ENCODE measurements at places on chromosomes 4 and X. TPM values are rescaled to one million over a fixed set of nuclear protein-coding genes. Genes with fewer than 3 reads are reported as not detected.

Gene SAP30
- 15.3 TPM for total RNA-seq

DNA sequence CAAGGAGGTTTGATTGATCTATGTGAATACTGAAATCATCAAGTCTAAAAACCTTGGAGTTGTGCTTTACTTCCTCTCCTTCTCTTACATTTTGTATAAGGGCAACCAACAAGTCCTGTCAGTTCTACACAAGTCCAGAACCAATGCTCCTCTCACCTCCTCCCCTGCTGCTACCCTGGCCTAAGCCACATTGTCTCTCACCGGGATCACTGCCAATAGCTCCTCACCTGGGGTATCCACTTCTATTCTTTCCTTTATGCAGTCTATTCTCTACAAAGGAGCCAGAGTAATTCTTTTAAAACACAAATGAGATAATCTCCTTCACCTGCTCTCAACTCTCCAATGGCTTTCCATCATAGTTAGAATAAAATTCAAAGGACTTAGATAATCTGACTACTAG lies 13.3 kb upstream of the ARHGEF6 start:
- H3K27ac ChIP-seq, result no peak overlapping the region
- DNase-seq, result no peak
- H3K36me3 ChIP-seq, result no peaks in the 10 kb centered on the region
- no peaks in the 10 kb centered on the region for H3K27me3 ChIP-seq

Gene MND1
- total RNA-seq, result not detected

Gene FRMD7
- not detected for total RNA-seq

- no peak overlapping the region for H3K27ac ChIP-seq
- no peaks in the 10 kb centered on the region for H3K27me3 ChIP-seq
- no peak overlapping the region for H3K4me3 ChIP-seq
These were observed 2.6 kb downstream of the GIMD1 start for GRCh38 chr4:106366026-106366425.

DNA sequence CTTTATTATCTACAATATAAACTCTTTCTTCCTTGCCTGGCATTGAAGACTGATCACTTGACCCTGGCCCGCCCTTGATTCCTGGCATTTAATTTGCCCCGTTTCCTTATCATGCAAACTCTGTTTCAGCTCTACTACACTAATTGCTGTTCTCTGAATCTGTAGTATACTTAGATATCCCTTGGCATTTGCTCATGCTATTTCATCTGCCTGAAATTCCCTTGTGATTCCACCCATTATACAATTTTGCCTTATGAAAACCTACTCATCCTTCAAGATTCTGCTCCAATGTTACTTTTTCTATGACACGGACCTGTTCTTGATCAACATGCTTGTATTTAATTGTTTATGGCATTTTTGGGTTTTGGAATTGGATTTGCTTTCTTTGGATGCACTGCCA lies 459.9 kb upstream of the AMOT start:
- no peak for DNase-seq
- no peak overlapping the region for H3K4me3 ChIP-seq
- no peaks in the 10 kb centered on the region for H3K27me3 ChIP-seq
- H3K36me3 ChIP-seq, result no peaks in the 10 kb centered on the region
- H3K4me1 ChIP-seq, result no peaks in the 10 kb centered on the region

GRCh38 chr4:91914176-91914804 lies 389.5 kb upstream of the GRID2 start:
- no peaks in the 10 kb centered on the region for H3K27me3 ChIP-seq
- no peak for DNase-seq
- no peak overlapping the region for H3K4me3 ChIP-seq
- no peaks in the 10 kb centered on the region for H3K36me3 ChIP-seq

- H3K36me3 ChIP-seq, result no peaks in the 10 kb centered on the region
- H3K4me3 ChIP-seq, result no peak overlapping the region
- H3K4me1 ChIP-seq, result peaks cover 21% of the 10 kb centered on the region
- DNase-seq, result no peak
- no peak overlapping the region for H3K27ac ChIP-seq
These were observed 217.7 kb upstream of the PSAPL1 start for GRCh38 chr4:7652451-7652881.
